Activated CD4-positive, alpha-beta T cell treated with anti-CD3 and anti-CD28 coated beads for 24 hours (primary cell): ENCODE measurements at places on chromosomes 7 and 10.

DNA sequence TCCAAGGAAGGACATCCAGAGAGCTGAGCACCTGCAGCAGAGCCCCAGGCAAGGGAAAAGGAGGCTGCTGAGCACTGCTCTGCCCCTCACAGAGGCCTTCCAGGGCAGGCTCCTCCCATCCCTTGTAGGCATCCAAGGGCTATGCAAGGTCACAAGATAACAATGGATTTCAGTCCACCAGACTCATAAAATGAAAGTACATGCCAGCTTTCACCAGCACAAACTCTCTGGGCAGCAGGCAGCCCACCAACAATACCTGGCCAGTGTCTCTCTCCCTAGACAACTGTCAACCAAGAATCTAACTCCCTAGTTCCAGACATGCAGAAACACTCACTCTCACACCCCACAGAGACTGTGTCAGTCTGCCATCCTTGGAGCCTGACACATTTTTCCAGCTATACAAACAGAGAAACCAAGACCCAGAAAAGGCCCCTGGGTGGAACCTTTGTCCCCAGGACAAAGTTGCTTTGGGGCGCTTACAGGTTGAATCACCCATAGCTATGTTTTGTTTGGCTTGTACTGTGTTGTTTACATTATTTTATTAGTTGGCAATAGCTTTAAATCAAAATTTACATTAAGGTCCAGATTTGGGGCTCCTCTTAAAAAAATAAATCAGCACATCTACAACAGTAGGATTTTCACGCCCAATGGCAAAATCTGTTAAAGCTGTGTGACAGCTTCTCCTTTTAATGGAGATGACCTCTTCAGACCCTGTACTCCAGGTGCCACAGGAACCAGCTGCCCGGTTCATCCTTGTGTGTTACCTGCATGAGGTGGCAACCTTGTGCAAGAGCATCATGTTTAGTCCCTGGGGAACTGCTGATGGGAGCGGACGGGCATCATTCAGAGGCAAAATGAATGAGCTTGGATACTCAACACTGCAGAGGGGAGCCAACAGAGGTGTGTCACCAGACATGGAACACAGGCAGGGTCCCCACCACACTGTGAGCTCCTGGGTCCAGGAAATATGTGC is 5.2 kb downstream of the GRID1 start:
- no peak for DNase-seq

DNA sequence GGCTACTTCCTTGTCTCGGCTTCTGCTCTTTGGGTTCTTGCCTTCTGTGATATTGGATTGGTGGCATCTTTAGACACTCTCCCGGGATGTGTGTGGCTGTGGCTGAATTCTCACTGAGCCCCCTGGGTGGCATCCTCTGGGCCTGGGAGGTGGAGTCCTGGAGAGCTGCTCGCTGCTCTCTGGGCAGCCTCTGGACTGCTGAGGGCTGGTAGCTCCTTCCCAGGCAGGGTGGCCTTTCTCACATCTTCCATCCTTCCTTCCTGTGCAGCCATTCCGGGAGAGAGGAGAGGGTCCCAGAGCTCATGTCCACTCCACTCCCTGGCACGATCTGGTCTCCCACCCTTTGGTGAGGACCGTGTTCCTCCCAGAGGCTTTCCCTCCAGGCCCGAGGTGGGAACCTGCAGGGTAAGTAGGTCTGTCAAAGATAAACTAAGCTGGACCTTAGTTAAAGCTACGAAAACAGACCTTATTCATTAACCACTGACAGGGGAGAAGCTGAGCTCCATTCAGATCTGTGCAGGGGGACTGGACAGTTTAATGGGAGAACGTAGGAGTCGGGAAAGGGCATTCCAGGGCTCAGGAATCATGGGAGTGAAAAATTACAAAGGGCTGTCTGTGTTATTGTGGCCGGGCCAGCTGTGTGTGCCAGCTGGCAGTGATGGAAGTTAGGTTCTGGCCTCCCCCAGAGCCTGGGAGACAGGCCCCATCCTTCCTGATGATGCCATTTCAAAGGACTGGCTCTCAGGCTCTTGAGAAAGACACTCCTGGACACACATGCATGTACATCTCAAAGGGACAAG is 8.7 kb downstream of the ATP6V0E2 start:
- no peak for DNase-seq

GRCh38 chr7:111910656-111911055 is 295.5 kb downstream of the DOCK4 start:
- DNase-seq = no peak

DNA sequence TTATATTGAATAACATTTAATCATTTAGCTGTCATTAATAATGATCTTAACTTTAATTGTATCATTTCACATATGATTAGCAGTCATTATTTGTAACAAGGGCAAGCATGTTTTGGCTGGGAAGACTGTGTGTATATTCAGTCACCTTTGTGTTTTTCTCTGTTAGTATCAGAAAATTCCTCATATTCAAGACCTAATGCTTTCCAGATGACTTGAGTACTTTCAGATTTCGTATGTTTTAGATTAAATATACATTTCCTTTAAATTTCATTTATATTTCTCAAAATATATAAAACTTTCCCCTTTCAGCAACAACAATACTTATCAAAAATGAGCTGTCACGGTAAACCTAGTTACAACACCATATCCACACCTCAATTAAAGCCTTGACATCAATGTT is 6.3 kb upstream of the CACNA2D1 start:
- DNase-seq = no peak

DNA sequence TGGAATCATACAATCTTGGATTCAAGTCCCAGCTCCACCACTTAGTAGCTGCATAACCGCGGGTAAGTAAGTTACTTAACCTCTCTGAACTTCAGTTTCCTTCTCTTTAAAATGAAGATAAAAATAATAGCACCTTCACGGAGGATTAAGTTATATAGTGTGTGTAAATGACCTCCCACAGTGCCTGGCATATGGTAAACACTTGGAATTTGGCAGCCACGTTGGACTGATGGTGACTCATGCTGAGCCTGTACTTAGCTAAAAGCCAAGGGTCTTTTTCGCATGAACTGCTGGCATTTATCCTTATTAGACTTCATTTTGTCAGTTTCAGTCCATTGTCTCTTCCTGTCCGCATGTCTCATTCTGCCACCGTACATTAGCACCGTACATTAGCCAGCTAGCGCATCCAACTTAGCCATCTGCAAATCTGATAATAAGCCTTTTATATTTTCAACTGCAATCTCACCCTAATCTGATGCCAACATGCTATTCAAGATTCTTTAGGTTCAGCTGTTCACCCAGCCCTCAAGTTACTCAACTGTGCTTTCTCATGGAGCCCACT is 11.2 kb downstream of the SLC13A4 start:
- no peak for DNase-seq

DNA sequence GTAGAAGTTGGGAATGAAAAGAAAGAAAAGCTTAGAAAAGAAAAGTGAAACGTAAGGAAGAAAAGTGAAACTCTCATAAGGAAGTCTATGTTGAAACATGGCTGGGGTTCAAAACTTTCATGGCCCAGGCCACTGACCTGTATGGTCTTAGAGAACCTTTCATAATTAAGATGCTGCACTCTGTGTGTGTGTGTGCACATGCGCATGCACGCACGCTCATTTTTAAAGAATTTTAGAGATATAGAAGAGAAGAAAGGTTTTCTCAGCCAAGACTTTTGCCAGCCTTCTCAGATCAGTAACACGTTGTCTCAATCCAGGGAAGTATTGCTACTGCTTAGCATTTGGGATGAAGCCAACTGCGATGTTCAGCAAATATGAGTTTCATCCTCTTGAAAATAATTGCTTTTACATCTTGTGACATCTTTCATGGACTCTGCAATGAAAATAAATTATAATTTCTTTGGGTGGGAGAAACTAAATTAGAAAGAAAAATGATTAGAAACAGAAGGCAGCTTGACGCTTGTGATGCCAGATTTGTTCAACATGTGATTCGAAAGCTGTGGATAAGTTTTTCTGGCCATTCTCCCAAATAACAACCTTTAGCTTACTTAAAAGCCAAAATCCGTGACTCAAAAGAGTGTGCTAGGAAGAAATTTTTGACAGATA is 16.2 kb upstream of the SLC26A4 start:
- no peak for DNase-seq

DNA sequence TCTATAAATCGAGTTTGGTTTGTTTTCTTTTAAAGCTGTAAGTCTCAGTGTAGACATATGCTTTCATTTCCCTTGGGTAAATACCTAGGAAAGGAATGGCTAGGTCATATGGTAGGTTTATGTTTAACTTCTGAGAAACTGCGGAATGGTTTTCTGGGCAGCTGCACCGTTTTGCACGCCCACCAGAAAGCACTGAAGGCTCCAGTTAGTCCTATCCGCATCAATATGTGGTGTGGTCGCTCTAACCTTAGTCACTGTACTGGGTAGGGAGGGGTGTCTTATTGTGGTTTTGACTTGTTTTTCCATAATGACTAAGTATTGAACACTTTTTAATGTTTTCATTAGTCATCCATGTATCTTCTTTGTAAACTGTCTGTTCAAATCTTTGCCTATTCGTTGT is 279.5 kb upstream of the AKR1E2 start:
- DNase-seq = peak; percentile 19

DNA sequence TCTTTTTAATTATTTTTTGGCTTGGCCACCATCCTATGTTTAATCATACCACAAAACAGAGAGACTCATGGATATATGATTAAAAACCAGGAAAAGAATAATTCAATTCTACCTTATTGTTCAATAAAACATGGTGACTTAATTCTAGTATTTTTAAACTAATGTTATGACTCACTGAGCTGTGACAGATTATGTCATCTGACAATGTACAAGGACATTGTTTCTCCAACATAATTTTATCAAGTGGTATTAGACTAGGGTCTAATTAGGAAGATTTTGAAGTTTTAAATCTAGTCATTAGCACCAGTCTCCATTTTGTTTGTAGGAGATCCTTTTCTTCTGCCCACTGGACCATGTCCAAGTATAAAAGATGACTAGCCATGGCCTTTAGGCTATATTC is 199.3 kb upstream of the MDFIC start:
- DNase-seq = no peak

- no peak for DNase-seq
Measured at GRCh38 chr7:107034553-107034952, 10.0 kb upstream of the PRKAR2B start.

GRCh38 chr7:87110778-87111177 is 41.5 kb upstream of the DMTF1 start:
- DNase-seq = no peak

DNA sequence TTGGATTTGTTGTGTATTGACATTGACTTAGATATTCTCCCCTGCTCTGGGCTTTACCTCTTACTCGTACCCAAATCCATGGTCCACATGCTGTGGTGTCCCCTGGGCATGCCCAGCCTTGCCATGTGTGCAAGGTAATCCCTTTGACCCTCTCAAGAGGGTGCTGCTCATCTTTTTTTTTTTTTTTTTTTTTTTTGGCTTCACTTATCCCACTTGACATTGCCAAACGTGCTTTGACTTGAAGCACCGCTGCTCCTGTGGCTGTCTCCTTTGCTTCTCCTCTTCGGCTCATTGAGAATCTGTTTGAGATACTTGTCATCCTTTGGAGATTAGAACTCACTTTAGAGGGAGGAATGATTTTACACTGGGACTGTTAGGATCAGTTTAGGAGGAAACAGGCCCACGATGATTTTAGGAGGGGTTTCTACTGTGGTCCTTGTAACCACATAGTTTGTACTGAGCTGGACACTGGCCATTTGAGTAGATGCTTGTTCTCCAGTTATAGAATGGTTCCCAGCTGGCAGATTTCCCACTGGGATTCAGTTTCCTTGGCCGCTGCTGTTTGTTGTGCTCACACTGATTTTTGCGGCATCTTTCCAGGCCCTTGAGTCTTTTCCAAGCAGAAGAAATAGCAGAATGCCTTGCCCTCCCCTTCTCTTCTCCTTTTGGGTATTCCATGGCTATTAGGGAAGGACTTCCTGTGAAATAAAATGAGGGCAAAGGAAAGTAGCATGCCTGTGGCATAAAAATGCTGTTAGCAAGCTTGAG is 184.8 kb downstream of the AUTS2 start:
- DNase-seq = no peak

- DNase-seq = no peak
Measured at GRCh38 chr10:80497187-80498077, 40.3 kb upstream of the SH2D4B start.

- no peak for DNase-seq
Measured at GRCh38 chr7:129832701-129833227, 120.0 kb downstream of the UBE2H start.

- DNase-seq = no peak
Measured at GRCh38 chr10:107169516-107169915, 5.0 kb upstream of the SORCS1 start.

GRCh38 chr7:921071-921461 is 33.4 kb downstream of the ADAP1 start:
- DNase-seq = no peak

DNA sequence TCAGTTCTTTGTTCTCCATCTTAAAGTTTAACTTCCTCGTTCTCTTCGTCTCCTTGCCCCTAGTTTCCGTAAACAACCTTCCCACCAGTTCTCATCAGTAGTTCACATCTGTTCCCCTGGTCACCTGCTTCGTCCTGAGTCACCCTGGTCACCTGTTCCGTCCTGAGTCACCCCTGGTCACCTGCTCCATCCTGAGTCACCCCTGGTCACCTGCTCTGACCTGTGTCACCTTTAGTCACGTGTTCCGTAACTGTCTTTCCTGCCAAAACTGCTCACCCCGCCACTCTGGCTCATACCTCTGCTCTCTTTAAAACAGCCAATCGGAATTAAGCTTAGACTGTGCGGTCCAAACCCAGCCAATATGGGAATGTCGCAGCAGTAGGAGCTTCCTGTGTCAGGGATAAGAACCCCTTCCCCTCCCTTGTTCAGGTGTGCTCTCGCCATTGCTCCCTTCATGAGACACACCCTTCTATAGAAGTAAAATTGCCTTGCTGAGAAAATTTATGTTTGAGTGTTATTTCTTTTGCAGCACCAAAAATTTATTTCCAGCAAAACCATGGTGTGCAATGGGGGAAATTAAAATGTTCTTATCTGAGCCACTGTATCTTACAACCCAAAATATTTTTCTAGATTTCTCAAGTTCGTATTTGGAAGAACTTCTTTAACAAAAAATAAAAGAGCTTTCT is 112.2 kb downstream of the VIM start:
- no peak for DNase-seq

DNA sequence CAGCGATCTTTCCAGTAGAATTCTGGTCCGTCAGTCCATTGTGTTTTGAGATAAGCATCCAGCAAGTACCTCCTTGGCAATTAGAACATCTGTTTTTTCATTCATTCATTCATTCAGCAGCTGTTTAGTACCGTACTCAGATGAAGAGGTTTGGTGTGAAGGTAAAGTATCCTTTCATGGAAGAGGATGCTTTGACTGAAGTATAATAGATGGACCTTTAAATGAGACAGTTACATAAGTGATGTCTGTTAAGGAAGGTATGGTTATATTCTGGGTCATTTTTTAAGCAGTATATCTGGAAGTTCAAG is 1.2 kb downstream of the MAPK8 start:
- DNase-seq = no peak

GRCh38 chr10:26457088-26457487 is 18.9 kb downstream of the APBB1IP start:
- DNase-seq = no peak
